ENCODE measurements at places on chromosomes 2 and 18. TPM values are rescaled to one million over a fixed set of nuclear protein-coding genes. Genes with fewer than 3 reads are reported as not detected.
A peak's percentile ranks its signal among the peaks of the same experiment; 100 is the strongest.

Gene TLX2
- 0.27 TPM for total RNA-seq

Gene STK25
- 102 TPM for total RNA-seq

Gene CTLA4
- total RNA-seq = not detected

Gene SERPINB4
- total RNA-seq = 0.27 TPM

Gene CAPN13
- total RNA-seq = 1.8 TPM

Gene CMPK2
- 1.0 TPM for total RNA-seq

DNA sequence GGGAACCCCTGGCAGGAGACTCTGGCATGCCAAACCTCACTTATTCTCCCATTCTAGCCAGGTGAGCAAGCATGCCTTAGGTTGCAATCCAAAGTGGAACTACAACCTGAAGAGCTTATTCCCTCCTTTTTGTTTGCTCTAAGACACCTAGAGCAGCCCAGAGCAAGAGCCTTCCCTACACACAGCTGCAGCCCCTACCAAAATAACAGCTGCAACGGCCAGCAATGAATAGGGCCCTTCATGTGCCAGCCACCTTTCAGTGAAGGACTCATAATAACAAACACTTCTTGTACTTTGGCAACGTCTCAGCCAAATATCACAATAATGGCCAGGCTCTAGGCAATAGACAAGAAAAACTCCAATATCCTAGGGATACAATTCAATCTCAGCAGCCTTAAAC lies 178.7 kb downstream of the ALK start:
- no peak for ATAC-seq

GRCh38 chr2:231512222-231512621 lies 18.0 kb downstream of the NMUR1 start:
- ATAC-seq = no peak

GRCh38 chr2:4725618-4726017 lies 966.6 kb upstream of the SOX11 start:
- no peak for ATAC-seq

GRCh38 chr18:59604877-59605276 lies 92.3 kb downstream of the CCBE1 start:
- ATAC-seq = no peak

GRCh38 chr2:73063909-73064875 lies 7.3 kb downstream of the SFXN5 start:
- ATAC-seq = peak; percentile 87

GRCh38 chr2:198715302-198715835 lies 742.4 kb downstream of the SATB2 start:
- ATAC-seq = no peak

GRCh38 chr2:188628989-188629752 lies 337.5 kb downstream of the GULP1 start:
- ATAC-seq = no peak

- no peak for ATAC-seq
Observed at GRCh38 chr2:134704173-134704572, 14.6 kb downstream of the TMEM163 start.

- ATAC-seq = no peak
Observed at GRCh38 chr2:221673248-221673647, 101.1 kb upstream of the EPHA4 start.

Gene KCNG2
- total RNA-seq = not detected

GRCh38 chr18:76765649-76766048 lies 56.7 kb upstream of the ZNF236 start:
- ATAC-seq = peak; percentile 76

GRCh38 chr18:50377061-50377798 lies 2.4 kb downstream of the SKA1 start:
- no peak for ATAC-seq

Gene GPATCH11
- 11.9 TPM for total RNA-seq

Gene GAREM1
- total RNA-seq = 3.5 TPM

Gene FARSB
- total RNA-seq = 32.9 TPM
